ENCODE measurements at places on chromosomes 3 and 15.

DNA sequence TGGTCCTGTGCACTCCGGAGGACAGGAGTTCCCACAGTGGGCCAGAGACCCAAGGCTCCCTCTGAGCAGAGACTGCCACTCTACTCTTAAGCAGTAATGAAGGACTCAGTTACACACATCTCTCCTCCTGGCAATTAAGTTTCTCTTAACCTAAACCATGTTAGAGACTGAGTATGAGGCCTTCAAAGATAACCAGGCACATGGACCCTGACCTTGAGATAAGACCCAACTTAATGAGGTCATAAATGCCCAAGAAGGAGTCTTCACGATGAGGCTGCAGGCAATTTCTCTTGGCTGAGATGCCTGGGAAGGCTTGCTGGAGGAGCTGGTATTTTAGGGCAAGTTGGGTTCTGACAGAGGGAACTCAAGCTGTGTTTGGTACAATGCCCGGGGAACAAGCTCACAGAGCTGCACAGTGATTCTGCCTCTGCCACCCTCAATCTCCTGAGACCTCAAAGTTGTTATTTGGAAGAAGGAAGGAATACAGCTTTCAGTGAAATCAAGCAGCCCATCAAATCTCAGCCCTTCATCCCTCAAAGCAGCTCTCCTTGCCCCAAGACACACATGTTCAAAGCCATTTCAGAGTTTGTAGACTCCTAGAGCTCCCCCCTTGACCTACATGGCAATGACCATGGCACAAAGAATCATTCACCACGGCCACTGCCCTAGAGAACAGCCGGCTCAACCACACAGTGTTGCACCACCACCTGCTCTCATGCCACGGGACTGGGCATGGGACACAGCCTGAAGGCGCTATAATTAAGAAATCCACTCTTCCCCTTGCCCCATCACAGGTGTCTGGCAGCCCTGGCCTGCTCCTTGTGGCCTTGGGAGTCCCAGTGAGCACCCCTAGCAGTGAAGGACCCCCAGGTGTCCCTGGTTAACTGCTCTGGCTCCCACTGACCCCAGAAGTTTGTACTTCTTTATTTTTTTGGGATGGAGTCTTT lies 7.1 kb downstream of the RMDN3 start:
- no peak for DNase-seq

GRCh38 chr3:66673293-66673692 lies 172.5 kb upstream of the LRIG1 start:
- DNase-seq: no peak

DNA sequence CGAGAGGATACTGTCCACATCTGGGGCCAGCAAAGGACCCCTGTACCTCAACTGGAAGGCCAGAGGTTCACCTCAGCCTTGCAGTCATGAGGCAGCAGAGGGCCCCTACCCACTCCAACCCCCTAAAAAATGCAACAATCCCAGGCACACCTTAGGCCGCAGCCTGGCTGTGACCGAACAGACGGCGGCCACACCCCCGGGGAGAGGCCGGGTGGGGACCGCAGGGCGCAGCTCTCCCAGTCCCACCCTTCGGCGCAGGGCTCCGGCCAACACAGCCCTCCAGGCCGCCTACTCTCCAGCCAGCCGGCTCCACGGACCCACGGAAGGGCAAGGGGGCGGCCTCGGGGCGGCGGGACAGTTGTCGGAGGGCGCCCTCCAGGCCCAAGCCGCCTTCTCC lies 457 bp upstream of the DNAJA4 start:
- DNase-seq: no peak

DNA sequence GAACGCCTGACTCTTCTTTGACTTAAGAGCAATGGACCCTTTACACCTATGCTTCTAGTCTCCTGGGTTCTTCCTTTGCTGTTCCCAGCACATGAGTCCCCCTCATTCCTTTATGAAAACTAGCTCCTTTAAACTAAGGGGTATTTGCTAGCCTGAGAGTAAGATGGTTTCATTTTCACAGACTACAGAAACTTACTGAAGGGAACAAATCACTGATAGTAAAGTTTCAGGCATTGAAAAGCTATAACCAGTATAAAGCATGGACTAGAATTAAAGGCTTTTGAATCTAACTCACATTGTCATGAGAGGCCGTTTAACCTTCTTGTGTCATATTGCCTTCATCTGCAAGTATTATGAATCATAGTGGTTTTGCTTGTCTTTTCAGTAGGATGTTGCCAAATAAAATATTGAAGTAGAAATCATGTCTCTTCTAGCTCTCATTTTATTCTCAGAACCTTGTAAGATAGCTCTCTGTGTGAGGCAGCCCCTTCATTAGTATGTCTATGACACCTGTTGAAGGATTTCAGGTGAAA lies 765.9 kb downstream of the NR2F2 start:
- DNase-seq: no peak

DNA sequence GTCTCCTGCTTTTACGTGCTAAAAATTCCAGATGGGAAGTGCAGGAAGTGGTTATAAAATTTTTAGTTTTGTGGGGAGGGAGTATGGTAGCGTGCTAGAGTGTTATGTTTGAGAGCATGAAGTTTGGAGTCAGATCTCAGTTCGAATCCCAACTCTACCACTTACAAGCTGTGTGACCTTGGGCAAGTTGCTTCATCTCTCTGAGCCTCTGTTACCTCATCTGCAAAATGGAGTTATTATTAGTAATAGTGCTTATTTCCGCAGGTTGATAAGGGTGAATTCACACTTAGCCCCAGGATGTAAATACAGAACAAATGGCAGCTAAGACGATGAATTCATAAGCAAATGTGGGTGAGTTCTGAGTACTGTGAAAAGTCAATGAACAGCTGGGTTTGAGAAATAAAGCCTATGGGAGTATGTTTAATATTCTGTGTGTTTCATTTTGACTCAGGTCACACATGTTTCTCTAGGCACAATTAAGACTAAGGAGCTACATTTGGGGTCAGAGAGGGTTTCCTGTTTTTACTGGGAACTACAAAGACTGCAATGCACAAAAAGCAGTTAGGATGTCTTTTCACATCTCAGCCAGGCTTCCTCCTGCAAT lies 73.1 kb upstream of the FEZF2 start:
- DNase-seq: no peak

DNA sequence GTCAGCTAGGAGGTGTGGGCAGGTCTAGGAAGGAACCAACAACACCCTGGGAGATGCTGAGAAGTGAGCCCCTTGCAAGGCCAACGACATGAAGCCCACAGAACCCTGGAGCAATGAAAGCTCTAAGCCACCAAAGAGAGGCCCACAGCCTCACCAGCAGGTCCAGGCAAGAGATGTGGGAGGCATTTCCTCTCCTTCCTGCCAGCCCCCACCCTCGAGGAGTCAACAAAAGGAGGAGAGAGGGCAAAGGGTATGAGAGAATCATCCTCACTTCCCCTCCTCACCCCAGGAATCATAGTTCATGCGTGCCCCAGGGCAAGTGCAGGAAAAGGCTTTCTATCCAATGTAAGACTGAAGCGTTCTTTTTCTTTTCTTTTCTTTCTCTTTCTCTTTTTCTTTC lies 195.8 kb downstream of the SHQ1 start:
- no peak for DNase-seq

DNA sequence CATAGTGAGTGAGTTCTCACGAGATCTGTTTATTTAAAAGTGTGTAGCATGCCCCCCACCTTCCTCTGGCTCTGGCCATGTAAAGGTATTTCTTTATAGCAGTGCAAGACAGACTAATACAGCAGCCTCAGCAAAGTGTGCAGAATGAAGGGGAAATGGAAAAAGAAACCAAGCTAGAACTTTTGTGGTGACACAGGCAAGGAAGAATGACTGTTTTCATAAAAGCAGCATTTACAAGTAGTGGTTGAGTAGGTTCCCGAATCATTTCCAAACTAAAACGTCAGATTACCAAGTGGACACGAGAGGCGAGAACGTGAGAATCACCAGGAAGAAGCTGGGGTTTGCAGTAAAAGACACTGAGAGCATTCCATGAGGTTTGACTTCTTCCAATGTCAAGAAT lies 100.2 kb upstream of the AKAP13 start:
- no peak for DNase-seq

DNA sequence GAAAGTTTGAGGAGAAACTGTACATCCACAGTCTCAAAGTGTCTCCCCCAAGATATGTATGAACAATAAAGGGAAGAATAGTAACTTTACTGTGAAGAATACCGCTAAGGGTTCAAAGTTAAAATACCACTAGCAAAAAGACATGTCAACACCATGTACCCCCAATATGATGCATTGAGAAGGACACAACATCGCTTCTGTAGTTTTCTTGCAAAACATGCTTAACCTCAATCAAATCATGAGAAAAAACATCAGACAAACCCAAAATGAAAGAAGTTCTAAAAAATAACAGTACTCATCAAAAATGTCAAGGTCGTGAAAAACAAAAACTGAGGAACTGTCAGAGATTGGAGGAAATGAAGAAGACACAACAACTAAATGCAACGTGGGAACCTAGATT lies 3.6 kb downstream of the HERC1 start:
- DNase-seq: no peak

- no peak for DNase-seq
Measured at GRCh38 chr3:189786479-189787064, 155.4 kb downstream of the TP63 start.

DNA sequence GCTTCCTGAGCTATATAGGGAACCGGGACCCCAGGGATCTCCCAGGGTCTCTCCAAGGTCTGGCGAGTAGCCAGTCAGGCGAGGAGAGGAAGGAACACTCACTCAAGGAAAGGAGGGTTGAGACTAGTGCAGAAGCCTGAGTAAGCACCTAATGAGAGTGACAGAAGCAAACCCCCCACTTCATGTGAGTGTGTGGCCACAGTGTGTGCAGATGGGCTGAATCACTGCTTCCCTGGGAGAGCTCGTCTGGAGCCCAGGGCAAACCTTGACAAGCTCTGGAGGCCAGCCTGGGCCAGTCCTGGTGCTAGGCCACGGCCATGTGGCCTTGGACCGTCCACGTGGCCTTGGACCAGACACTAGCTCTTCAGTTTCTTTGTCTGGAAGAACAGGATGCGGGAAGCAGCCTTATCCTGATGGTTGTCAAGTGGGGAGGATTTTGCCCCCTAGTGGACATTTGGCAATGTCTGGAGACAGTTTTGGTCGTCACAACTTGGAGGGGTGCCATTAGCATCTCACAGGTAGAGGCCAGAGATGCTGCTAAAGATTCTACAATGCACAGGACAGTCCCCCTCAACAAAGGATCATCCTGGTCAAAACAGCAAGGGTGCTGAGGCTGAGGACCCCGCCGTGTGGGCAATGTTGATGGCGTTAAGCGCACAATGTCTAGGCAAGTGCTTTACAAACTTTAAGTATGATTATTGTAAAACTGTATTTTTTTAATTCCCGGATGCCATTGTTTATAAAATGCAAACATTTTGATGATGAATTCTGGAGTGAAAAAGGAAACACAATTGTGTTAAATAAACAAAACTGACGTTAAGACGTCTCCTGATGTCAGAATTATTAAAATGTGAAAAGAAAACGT lies 34.8 kb upstream of the CTSH start:
- peak; percentile 52 for DNase-seq

DNA sequence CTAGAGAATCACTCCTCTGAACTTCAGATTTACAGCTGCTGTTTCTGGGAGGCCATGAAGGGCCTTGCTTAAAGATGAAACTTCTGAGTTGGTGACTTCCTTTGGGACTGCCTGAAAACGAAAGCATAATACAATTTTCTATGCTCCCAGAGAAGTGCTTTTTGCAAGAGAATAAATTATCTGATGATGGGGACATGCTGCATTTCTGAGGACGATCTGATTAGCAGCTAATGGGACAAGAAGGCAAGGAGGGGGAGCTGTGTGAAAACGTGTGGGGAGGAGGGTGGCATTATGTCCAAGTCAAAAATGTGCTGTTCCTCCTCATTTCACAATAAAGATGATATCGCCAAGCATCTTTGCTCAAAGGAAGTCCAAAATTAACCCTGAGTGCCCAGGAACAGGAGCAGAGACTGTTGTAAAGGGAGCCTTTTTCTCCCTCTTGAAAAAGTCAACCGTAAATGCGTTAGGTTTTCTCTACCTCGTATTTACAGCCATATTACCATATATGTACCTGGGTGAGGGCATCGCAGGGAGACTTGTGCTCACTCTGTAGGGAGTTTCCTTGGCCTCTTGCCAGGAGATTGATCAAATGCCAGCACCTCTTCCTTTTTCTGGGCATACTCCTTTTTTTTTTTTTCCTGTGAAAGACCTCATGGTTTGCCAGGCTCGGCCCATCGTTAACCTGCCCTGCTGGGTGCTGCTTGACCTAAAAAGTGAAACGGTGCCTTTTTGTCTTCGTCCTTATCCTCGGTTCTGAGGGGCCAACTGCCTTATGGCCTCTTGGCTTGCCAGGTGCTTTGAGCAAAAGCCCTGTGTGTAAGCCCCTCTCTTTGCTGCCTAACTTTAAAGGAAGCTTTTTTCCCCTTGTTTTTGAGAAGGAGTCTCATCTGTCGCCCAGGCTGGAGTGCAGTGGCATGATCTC lies 11.5 kb downstream of the ITPR1 start:
- DNase-seq: peak; percentile 45

DNA sequence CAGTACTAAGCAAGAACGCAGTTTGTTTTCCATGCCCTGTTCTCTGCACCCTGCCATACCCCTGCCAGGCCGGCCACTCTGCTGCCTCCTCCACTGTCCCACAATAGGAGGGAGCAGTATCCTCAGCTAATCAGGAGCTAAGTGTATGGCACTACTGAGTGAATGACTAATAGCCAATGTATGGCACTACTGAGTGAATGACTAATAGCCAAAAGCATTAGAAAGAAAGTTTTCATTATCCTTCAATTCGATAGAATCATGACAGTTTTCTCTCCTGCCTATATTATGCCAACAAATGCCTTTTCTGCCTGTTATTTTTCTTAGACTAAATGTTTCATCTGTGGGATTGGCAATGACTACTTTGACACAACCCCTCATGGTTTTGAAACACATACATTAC lies 107.5 kb upstream of the CHRM5 start:
- no peak for DNase-seq

GRCh38 chr3:71228156-71228866 lies 355.2 kb downstream of the FOXP1 start:
- DNase-seq: no peak

DNA sequence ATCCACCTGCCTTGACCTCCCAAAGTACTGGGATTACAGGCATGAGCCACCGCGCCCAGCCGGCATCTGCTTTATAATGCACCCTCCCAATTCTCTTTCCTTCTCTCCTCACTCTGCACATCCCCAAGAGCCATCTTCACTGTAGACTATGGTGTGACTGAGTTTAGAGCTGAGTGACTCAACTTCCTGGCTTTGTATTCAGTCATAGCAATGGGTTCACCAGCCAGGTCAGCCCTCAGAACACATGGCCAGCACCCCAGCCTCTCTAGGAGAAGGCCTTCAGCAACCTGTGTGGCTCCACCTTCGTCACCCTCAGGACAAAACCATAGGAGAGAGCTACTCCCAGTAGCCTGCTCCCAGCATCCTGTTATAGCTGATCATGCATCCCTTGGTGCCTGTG lies 33.0 kb downstream of the ARID3B start:
- peak; percentile 37 for DNase-seq

- DNase-seq: peak; percentile 70
Measured at GRCh38 chr15:76057332-76058000, 2.3 kb upstream of the TMEM266 start.

- no peak for DNase-seq
Measured at GRCh38 chr3:41490360-41490759, 291.1 kb downstream of the CTNNB1 start.

Measured in activated CD8-positive, alpha-beta T cell treated with anti-CD3 and anti-CD28 coated beads for 36 hours (primary cell).